ENCODE measurements at places on chromosomes 3 and 15.

DNA sequence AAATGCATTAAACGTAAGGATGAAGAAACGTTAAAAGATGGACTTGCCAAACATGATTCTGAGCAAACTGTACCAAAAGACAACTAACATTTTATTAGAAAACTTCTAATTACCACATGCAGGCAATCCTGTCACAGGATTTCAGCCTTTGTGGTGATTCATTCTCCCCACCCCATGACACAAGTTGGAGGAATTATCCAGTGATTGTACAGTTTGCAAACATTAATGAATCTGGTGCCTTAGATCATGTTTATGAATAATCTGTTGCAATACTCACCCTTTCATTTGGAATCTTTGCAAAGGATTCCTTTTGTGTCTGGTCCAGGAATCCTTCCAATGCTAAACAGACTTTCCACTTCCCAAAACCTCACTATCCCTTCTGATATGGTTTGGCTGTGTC is 23.3 kb upstream of the ERC2 start:
- DNase-seq, result no peak

- DNase-seq, result no peak
Observed at GRCh38 chr3:186189492-186189891, 80.6 kb upstream of the ETV5 start.

GRCh38 chr3:147370349-147370748 is 36.0 kb downstream of the ZIC4 start:
- DNase-seq, result no peak

DNA sequence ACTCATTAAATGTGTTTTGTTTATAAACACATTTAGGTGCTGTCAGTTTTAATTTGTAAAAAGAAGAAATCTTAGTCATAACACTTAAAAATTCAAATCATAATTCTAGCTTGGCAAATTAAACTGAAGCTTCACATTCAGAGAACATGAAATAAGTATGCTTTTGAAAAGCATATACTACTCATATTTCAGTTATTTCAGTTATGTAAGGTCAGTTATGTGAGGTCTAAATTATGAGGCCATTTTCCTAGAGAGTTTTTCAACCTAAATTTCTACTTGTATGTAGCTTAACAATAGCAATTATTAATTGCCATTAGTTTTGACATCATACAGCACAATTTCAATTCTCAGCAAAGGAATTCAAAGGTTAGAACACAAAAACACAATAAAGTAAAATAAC is 465.0 kb downstream of the PLOD2 start:
- no peak for DNase-seq

- peak; percentile 11 for DNase-seq
Observed at GRCh38 chr15:77577366-77577950, 55.3 kb downstream of the LINGO1 start.

DNA sequence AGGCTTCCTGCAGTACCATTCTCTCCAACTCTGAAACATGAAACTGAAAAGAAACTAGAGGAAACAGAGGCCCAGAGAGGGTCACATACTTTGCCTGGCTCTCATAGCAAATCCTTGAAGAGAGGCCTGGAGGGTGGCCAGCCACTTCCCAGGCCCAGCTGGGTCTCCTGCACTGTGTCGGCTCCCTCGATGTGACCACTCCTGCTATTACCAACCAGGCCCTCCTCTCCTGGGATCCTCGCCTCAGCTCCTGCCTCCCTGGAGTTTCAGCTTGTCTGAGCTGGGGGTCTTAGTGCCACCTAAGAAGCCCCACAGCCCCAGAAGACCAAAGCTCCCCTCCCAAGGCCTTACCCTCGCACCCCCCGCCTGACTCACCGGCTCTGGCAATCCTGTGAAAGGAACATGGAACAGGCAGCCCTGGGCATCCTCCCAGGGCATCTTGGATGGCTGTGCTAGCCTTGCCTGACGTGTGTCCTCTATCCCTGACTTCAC is 4.6 kb downstream of the LOXL1 start:
- DNase-seq, result peak; percentile 76

DNA sequence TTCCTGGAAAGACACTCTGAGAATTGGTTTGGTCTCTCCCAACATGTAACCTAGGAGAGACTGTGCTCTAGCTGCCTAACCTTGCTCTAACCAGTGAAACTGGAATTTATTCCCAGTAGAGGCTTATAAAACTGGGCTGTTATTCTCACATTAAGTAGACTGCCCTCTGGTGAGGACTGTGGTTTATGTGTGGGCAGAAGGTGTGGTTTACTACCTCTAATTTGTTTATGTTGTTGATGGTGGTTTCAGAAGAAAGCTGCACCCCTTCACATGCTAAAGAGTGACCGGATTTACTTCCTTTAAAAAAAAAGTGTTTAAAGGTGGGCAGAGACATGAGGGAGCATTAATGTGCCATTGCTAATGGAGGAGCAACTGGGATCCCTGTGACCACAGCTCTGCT is 273.2 kb downstream of the MECOM start:
- peak; percentile 7 for DNase-seq
